ENCODE measurements at places on chromosomes 4 and X.
A peak's percentile ranks its signal among the peaks of the same experiment; 100 is the strongest.

DNA sequence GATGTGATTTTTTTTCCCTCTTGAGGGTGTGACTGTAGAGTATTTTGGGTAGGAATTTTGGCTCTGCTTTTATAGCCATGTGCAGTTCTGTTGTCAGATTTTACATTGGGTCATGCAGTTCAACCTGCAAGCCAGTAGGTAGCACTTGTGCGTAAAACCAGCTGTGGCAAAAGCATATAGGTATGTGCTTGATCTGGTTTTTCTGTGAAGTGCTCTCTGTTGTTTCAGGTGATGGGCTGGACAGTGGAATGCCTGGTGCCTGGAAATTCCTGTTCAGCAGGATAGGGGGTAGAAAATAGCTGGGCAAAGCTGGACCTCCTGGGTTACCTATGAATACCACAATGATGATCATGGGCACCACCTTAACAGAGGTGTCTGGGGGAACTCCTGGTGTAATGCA, 584.2 kb upstream of the PCDH10 start:
- no peak for DNase-seq

DNA sequence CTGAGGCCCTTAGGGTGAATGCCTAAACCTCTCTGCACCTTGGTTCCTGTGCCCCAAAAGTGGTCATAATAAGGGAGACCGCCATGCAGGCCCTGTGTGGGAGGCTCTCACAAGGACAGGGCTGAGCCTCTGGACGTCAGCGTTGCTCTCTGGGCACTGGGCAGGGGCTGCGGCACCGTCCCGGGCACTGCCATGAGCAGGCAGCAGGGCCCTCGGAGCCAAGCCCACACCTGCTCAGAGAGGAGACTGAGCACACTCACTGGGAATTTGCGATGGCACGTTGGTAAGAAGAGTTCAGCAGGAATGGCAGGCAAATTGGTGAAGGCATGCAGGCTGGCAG, 123.4 kb downstream of the HMX1 start:
- peak; percentile 33 for DNase-seq

- no peak for DNase-seq
Measured at GRCh38 chrX:7252013-7252610, 104.2 kb upstream of the PUDP start.

DNA sequence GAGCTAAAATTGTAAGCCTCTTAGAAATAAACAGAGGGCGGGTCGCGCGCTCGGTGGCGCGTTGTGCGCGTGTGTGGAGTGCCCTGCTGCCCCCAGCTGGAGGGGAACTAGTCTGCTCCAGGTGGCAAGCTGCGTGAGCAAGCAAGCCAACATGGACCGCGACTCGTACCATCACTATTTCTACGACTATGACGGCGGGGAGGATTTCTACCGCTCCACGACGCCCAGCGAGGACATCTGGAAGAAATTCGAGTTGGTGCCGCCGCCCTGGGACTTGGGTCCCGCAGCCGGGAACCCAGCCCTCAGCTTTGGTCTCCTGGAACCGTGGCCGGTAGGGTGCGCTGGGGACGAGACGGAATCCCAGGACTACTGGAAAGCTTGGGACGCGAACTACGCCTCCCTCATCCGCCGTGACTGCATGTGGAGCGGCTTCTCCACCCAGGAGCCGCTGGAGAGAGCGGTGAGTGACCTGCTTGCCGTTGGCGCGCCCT, 66.1 kb downstream of the DNAAF6 start:
- DNase-seq: peak; percentile 88

GRCh38 chr4:137310166-137310565, 222.1 kb downstream of the PCDH18 start:
- DNase-seq: no peak

DNA sequence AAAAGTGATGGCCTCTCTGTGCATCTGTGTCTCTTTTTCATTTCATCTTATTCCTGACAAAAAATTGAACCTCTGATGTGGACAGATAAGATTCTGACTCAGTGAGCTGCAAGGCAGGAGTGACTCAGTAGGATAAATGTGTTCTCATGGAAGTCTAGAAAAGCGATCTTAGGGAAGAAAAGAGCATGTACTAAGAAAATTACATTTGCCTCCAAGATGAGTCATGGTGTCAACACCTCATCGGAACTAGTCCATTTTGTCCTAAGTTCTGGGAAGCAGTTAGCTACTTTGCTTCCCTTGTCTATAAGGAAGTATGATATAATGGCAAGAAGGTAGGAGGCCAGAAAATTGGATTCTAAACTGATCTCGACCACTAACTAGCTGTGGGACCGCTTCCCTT, 83.5 kb upstream of the AFF2 start:
- DNase-seq: no peak

DNA sequence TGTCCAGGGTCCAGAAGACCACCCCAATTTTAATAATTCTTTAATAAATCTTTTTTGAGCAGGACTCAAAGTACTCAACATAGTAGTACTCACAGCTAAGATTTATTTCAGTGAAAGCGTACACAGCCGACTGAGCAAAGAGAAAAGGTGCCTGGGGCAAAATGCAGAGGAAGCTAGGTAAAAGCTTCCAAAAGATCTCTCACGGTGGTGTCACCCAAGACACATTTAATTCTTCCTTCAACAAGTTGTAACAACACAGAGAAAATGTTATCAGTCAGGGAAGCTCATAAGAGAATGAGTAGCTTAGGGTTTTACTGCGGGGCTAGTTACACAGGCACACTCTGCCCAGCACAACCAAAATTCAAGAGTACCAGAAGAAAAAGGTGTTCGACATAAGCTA, 201.1 kb downstream of the OPHN1 start:
- DNase-seq: no peak

DNA sequence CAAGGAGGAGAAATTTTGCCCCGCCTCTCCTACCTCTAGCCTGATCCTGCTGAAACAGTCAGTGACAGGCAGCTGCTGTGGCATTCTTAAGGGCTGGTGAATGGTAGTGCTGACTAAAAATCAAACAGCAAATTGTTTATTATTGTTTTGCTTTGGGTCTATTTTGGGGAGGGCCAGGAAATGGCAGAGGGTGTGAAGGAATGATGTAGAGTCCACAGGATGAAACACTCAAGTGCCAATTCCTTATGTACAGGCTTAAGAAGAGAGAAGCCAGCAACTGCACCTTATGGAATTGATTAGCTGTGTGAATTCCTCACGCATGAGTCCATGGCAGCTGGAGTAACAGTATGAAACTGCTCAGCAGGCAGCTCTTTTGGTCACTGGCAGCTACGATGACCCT, 39.7 kb downstream of the VEGFC start:
- DNase-seq: no peak

DNA sequence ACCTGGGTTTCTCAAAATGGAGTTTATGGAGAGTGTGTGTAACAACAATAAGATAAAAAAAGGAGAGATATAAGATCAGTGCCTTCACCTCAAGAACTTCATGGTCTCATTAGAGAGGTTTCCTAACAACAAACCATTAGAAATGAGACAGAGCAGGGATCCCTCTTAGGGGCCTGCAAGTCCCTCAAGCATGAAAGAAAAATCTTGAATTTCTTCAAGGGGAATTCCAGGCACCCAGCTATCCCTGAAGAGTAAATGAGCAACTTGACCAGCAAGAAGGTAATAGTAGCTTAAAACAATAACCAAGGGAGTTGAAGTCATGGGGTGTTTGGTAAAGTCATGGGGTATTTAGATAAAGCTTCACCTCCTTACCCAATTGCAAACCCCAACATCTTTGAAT, 49.7 kb upstream of the TLR3 start:
- no peak for DNase-seq

DNA sequence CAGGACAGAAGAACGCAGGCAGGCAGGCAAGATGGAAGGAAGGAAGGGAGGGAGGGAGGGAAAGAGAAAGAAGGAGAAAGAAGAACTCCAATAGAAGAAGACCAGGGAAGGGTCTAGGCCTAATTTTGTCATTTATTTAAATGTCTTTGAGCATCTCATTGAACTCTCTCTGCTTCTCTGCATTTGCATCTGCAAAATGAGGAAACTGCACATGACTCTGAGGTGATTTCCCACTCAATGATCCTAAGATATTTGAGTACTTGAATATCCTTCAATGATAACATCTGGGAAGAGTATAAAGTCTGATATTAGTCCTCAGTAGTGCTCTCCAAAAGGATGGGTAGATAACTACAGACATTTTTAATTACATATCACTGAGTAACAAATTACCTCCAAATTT, 33.1 kb upstream of the RBPJ start:
- no peak for DNase-seq

GRCh38 chrX:9108054-9108453, 74.1 kb upstream of the FAM9B start:
- DNase-seq: no peak

DNA sequence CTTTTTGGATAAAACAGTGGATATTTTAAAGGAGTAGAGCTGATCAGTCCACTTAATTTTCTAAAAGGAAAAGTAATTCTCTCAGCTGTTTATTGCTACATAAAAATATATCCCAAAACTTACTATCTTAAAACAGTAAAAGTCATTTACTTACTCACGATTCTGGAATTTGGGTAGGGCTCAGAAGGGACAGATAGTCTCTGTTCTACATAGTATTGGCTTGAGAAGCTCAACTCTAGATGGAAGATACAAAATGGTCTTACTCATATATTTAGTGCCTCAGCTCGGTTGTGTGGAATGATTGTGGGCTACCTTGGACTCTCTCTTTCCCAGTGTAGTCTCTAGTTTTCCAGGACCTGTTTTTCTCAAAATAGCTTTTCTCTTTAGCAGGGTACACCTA, 691.5 kb upstream of the POU3F4 start:
- no peak for DNase-seq

DNA sequence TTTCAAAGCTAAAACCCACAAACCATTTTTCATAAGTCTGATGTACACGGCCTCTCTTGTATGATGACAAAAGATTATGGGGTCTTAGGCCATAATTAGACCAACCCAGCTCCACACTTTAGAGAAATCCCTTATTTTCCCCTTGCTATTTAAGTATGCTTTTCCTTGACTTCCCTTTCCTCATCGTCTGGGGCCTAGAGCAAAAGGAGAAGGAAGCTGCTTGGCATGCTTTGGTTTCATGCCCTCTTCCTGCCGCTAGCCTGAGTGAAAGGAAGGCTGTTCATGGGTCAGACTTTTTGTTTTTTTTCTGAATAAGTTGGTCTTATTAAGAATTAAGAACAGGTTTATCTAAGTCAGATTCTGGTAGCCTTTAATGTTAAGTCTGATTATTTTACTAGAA, 10.6 kb upstream of the RASGEF1B start:
- DNase-seq: no peak

- DNase-seq: no peak
Measured at GRCh38 chr4:55549888-55550287, 3.2 kb upstream of the CLOCK start.

DNA sequence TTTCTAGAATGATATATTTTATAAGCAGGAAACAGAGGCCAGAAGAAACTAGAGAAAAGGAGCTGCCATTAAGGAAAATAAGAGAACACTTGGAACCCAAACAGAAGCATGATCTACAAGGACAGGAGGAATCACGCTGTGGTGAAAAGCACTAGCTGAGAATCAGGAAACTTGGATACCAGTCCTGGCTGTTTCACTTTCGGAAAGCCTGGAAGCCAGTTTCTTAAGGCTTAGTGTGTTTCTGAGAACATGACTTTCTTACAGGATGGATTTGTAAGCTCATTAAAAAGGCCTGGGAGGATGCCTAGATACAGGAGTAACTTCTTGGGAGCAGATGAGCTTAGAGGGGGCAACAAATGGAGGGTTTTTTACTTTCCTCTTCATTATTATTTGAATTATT, 36.9 kb downstream of the TLL1 start:
- DNase-seq: no peak

- DNase-seq: no peak
Measured at GRCh38 chr4:86152454-86152853, 207.4 kb downstream of the MAPK10 start.

DNA sequence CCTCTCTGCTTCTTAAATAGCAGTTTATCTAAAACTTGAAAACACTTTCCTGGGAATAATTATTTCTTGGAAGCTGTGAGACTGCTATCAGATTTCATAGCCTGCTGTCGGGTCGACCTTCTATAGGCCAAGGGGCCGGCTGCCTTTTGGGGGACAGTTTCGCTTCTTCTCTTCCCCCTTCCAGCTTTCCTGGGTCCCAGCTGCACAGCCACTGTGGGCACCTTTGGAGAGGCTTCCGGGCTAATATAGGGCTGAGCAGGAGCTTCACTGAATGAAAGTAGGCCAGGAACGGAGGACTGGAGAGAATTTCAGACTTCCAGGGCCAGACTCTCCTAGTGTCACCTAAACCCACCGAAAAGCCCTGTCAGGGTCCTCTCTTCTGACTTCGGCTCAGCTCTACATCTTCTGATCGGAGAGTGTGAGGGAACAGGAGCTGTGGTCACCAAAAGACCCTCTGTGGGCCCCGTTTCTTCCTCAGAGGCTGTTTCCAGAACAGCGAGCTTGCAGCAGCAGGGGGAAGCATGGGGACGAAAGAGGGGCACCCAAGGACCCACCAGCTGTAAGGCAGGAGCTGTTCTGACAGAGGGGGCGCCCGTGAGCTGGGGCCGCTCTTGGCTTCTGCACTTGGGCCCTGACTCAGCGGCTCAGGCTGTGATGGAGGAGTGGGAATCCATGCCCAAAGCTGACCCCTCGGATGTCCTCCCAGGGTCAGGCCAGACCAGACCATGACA, 620.6 kb downstream of the BCOR start:
- peak; percentile 94 for DNase-seq

GRCh38 chr4:25098964-25099891, 61.0 kb downstream of the SEPSECS start:
- DNase-seq: no peak

DNA sequence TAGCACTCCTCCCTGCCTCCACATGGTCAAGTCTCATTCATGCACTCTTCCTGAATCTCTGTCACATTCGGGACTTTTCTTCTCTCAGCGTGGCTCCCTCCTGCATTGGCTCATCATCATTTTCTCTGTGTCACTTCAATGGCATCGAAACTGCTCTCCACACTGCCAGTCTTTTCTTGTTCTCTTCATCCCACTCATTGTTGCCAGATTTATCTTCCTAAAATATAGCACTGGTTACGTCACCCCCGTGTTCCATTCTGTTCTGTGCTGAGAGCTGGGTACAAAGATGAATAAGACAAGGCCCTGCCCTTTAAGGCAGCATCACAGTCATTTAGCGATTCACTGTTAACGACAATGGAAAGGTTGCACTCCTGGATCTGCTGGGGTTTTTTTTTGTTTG, 174.4 kb upstream of the TBC1D9 start:
- DNase-seq: no peak

DNA sequence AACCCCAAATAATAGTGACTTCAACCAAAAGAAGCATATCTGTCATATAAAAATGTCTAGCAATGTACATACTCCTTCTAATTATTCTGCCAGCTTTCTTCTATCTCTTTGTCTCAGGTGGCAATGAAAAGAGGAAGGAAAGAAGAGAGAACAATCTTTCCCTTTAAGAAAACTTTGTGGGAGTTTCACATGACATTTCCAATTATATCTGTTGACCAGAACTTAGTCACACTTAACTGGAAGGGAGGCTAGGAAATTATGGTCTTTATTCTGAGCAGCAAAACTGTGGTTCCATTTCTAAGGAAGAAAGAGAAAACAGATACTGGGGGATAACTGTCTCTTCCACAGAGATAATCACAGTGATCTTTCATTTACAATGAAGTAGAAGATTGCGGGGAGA, 12.9 kb upstream of the MAOA start:
- DNase-seq: no peak
